AG04450 (cell line): ENCODE measurements at places on chromosomes 13 and 19.

- no peak for DNase-seq
Measured at GRCh38 chr19:51901860-51902259, 3.0 kb downstream of the ZNF649 start.

- DNase-seq = no peak
Measured at GRCh38 chr13:95457294-95457693, 95.2 kb upstream of the CLDN10 start.

DNA sequence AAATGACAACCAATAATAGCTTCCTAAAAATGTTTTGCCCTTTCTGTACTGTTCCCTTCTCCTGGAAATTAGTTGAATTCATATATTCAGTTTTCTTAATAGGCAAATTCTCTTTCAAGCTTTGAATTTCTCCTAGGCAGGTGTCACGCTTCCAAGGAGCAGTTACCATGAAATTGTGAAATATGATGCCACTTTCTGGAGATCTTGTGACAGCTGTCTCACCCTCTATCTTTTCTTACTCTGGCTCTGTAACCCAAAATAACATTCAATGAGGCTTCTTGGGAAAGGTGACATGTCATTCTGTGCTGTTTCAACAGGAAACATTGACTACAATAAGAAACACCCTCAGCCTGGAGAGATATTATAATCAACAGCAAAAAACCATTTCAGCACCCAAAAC, 80.3 kb upstream of the MRI1 start:
- DNase-seq = no peak

DNA sequence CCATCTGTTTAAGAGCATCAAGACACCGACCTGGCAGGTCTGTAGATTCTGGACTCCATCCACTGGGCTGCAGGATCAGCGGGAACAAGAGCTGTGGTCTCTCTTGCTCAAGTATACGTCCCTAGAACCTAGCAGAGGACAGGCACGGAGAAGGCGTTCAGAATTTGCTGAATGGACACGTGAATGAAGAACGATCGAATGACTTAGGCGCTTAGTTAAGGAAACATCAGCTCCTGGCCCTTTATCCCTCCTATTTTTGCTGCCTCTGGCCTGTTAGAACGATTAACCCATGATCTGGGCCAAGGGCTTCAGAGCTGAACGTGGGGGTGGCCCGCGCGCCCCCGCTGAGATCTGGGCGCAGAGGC, 953 bp downstream of the DZIP1 start:
- no peak for DNase-seq

DNA sequence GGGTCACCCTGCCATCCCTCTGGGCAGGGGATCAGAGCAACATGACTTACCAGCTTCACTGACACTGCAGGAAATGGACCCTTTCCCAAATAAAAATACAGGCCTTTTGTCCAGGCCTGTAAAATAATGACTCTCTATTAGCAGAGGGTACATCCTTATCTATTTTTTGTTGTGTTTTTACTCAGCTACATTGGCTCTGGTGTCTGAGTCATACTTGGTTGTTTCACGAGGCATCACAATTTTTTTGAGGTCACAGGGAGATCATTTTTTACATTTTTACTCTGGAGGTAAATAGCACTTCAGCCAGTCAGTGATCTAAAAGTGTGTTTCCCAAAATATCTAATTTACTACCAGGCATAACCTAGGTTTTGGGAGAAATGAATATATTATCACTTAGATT, 6.9 kb upstream of the HTR2A start:
- DNase-seq = no peak

DNA sequence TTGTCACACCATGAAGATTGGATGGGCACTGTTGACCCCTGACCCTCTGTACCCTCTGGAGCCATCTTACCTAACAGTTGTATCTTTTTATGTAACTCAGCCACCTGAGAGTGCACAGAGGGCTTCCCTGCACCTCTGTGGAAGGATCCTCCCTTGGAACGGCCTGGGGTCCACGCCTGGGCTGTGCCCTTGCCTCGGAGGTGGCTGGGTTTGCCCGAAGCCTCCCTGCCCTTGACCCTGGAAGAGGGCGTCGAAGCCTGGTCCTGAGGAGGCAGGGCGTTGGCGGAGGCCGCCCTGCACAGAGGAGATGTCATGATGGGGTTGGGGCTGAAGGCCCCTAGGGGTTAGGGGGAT, 241 bp downstream of the ODAD3 start:
- DNase-seq = no peak

DNA sequence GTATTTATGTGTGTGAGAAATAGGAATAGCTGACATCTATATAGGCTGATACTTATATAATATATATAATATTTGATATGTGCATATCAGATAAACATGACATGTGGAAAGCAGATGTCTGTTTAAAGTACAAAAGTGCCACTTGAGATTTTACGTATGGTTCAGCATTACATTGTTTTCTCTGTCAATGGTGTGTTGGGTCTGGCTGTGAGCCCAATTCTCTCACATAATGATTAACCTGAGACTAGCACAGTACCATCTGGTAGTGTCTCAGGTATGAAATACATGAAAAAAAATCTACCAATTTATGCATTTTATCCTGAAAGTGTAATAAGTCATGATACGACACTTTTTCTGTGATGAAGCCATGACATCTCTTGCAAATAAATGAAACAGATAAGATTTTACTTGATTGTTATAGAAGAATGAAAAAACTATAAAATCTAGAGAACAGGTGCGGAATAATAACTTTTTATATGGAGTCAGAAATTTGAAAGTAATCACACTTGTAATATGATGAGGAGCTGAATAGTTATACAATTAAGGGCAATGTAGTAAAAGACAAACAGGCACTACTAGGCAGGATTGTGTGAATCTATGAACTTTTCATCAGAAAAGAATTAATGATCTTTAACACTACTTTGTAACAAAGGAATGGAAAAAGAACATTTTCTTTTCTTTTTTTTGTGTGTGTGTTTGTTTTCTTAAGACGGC, 1405.0 kb downstream of the OLFM4 start:
- DNase-seq = no peak

GRCh38 chr19:34759218-34759917, 13.6 kb downstream of the ZNF599 start:
- no peak for DNase-seq

GRCh38 chr19:38869160-38869835, 8.8 kb downstream of the RINL start:
- no peak for DNase-seq

- no peak for DNase-seq
Measured at GRCh38 chr19:58562122-58563033, 4.0 kb upstream of the UBE2M start.

DNA sequence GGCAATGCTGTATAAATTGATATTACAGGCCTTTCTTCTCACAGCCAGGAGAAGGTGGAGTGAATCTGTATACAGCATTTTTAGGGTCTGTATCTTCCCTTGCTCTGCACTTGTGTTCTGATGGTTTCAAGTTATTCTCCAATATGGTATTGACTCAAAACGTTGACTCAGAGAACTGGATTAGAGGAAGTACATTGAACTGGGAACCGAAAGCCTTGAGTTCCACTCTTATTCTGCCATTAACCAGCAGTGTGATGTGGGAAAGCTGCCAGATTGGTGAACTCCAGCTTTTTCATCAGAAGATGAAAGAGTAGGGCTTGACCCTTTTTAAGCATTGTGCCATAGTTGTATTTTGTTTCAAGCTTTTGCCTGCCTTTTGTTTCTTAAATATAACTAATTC, 167.7 kb downstream of the SPRY2 start:
- no peak for DNase-seq

DNA sequence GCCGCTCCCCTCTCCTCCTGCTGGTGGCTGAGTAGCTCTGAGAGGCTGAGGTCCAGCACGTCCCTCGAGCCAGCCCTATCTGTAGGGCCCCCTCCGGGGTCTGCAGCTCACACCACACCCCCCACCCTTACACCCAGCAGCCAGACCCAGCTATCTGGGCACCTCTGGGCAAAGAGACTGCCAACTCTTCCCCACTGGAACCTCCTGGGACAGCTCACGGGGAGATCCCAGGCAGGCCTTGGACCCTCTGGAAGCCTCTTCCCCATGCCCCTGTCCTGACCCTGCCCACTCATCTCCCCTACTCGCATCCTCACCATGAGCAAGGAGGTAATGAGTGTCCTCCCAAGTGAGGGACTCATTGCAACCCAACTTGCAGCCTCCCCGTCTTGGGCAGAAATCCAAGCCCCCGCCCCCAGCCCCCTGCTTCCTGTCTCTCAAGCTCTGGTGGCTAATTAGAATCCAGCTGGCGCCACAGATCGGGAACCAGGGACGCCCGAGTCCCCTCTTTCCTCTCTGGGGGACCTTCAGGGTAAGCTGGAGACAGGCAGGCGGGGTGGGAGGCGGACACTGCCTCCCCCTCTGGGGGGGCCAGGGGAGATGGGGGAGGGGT, 22.1 kb downstream of the ADGRL1 start:
- DNase-seq = no peak

DNA sequence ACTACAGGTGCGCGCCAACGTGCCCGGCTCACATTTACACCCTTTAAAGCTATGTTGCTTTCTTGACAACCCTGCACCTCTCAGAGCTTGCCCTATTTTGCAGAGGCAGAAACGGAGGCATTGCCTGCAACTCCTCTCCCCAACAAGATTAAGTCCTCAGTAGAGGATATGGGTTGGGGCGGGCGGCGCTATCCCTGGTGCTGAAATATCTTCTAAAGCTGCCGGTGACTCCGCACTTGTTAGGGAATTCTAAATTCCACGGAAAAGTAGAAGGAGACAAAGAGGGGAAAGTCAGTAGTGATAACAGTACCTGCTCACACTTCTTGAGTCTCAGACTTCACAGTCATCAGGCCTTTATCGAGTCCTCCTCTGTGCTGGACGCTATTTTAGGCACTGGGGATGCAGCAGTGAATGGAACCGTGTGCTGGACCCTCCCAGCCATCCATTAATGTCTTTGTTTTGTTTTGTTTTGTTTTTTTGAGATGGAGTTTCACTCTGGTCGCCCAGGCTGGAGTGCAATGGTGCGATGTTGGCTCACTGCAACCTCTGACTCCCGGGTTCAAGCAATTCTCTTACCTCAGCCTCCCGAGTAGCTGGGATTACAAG, 18.0 kb downstream of the SLC5A5 start:
- no peak for DNase-seq

GRCh38 chr13:92843549-92843948, 383.1 kb upstream of the GPC6 start:
- DNase-seq = peak; percentile 4

- DNase-seq = peak; percentile 13
Measured at GRCh38 chr13:48009284-48009683, 8.2 kb upstream of the SUCLA2 start.

- DNase-seq = no peak
Measured at GRCh38 chr19:29678484-29679106, 13.3 kb downstream of the PLEKHF1 start.
